ENCODE measurements at places on chromosomes 12 and 14. TPM values are rescaled to one million over a fixed set of nuclear protein-coding genes. Genes with fewer than 3 reads are reported as not detected.

Gene WNT1
- not detected for total RNA-seq

Gene RERG
- not detected for total RNA-seq

Gene C1S
- total RNA-seq, result 0.47 TPM

Gene PTHLH
- not detected for total RNA-seq

Gene GRIP1
- total RNA-seq, result 3.4 TPM

Gene MPHOSPH9
- 84.0 TPM for total RNA-seq

Gene KLRF1
- total RNA-seq, result not detected

Gene SERPINA5
- total RNA-seq, result not detected

- DNase-seq, result no peak
Observed at GRCh38 chr12:90181216-90181615, 472.6 kb upstream of the ATP2B1 start.

DNA sequence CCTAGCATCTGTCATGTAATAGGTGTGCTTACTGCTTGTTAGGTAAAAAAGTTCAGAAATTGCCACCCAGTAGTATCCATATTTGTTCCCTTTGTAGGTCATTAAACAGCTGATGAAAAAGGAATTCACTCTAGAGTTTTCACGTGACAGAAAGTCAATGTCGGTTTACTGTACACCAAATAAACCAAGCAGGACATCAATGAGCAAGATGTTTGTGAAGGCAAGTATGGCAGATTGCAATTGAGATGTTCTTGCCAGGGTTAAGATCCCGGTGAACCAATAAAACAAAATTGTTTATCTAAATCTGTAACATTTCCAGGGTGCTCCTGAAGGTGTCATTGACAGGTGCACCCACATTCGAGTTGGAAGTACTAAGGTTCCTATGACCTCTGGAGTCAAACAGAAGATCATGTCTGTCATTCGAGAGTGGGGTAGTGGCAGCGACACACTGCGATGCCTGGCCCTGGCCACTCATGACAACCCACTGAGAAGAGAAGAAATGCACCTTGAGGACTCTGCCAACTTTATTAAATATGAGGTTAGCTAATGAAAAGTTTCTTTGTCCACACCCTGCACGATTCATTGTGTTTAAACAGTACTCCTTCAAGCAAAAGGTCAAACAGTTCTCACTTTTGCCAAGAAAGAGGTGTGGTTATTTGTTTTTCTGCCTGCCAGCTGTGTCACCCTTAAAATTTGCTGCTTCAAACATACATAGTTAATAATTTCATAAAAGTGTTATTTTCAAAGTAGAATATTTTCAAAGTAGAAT is 58.3 kb downstream of the ATP2A2 start:
- no peak for DNase-seq

DNA sequence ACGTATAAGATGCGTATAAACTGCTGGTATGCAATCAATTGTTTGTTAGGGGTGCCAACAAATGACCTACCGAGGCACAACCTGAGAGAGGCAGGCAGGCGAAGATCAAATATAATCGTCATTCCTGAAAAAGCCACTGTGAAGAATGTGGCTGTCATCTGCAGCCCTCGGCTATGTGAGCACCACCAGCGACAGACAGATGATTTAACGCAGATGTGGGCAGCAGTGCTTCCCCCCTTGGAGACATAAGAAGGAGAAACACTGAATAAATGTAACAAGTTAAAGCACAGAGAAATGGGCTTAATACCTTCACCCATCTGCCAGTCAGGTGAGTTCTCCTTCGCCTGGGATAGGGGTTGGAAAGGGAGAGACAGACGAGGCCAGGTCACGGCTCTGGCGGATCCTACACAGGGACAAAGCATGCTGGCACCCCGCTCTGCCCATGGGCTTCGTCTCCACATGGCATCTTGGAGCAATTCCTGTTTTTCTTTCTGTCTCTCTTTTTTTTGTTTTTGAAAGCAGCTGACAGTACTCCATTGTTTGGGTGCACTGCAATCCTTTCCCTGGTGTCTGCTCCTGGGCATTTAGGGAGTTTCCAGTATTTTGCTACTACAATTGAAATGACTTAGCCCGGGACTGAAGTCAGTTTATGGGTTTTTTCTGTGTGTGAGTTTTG is 28.1 kb downstream of the TNFAIP2 start:
- DNase-seq, result no peak

DNA sequence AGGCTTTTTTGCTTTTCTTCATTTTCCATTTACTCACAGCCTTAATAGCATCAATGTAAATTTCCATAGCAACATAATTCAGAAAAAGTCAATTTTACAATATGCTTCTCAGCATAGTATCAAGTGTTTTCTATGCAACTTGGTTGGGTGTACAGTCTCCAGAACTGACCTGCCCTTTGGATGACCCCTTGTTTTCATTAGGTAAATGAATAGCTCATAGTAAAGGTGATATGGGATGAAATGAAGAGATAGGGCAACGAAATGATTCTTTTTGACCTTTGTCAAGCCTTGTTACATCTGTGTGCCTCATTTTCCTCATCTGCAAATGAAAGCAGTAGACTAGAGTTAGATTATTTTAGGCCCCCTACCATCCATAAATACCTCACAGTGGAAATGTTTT is 1081.0 kb downstream of the TMTC2 start:
- DNase-seq, result no peak

DNA sequence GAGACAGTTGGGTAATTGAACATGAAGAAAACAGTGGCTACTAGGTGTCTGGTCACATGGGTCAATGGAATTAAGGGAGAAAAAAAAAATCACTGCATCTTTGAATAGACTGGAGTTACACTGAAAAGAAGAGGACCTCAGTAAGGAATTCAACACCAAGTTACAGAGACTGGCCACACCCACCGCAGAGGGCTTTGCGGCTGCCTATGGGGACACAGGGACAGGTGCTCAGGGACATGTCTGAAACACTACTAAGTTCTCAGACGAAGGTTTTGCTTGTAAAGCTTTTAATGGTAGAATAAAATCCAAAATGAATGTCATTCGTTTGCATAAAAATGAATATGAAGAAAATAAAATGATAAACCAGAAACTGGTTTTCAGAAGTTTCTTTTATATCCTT is 93.8 kb downstream of the STXBP6 start:
- DNase-seq, result no peak

- no peak for DNase-seq
Observed at GRCh38 chr12:100326208-100326607, 30.7 kb upstream of the SLC17A8 start.

GRCh38 chr12:96420277-96420835 is 20.1 kb upstream of the CDK17 start:
- no peak for DNase-seq

- DNase-seq, result no peak
Observed at GRCh38 chr12:112837629-112838197, 46.2 kb downstream of the RPH3A start.

DNA sequence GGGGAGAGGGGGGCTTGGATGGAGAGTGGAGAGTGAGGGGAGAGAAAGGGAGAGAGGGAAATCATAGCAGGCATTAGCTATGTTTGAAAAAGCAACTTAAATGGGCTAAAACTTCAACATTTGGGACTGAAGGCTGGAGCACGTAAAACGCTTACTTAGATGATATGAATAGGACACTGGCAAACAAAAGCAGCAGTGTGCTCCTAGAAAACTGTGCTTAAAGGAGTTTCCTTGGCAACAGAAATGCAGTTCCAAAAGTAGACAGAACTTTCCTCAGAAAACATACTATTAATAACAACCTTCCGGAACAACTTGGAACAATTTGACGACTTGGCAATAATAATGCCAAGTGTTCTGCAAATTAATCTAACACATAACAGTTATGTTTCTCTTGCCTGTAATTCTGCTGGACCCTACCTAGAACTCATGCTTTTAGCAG is 235.5 kb upstream of the NPAS3 start:
- no peak for DNase-seq

- DNase-seq, result no peak
Observed at GRCh38 chr12:68482660-68483059, 128.0 kb upstream of the RAP1B start.

DNA sequence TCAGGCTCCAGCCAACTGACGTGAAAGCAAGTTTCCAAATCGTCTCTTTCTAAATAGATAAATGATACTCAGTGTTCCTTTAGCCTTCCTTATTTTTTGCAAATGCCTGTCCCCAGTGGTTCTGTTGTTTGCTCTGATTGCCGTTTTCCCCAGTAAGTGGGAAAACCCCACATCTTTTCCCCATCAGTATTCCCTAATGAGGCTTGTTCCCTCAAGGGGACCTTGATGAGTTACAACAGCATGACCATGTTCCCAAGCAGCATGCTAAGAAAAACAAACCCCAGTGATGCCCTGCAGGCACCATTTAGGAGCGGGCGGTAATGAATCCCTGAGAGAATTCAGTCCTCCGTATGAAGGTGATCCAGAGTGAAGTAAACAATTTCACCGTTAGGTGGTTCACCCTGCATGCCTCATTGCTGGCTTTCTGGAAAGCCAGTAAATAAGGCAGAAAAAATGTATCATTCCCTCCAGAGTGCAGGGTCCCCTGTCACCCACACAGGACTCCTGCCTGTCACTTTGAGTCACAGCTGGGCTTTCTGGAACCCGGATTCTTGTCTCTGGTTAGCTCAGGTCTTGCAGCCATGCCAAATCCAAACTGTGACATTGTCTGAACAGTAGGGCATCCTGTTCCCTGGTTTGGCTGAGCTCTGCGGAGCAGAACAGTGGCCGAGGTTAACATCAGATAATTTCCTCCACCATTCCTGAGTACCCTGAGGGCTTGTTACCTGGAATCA is 222.6 kb downstream of the RGS6 start:
- DNase-seq, result no peak

DNA sequence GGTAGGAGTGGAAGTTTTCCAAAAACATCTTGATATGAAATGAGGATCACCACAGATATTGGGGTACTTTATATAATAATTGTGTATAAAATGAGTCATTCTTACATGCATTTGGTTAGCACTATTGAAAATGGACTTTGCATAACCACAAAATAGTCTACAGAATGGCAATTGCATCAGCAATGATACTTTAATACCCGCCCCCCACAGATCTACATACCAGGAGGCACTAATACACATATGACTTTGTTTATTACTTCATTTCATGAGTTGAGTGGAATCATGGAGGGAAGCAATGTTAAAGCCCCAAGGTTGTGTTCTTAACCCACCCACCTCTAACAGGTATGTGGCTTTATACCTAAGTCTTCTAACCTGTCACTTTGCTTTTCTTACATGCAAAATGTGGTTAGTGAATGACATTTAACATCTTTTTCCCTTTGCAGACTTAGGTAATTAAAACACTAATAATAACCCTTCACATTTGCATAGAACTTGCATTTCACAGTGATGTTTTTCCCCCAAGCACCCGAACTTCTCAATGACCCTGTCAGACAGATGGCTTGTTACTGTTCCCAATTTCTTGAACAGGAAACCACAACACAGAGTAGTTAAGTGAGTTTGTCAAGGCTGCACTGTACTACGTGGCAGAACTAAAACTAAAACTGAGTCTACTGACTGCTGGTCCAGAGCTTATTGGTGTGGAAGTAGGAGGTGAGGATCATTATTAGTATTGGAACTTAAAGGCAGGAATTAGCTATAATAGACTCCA is 101.9 kb downstream of the NPAS3 start:
- no peak for DNase-seq

DNA sequence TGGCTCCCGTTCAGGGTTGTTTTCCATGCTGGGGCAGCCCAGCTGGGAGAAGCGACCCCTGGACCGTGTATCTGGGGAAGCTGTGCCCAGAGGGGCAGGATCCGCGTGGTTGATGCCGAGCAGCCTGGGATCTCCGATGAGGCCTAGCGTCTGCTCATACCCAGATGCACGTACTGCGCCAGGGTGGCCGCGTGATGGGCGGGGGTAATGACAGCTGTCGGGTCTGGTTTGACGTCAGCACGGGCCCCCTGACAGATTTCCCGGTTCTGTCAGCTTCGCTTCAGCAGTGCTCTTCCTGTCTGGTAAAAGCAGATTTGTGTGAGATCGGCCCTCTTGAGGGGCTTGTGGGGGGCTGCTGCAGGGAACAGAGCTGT is 147.3 kb downstream of the TSPAN9 start:
- DNase-seq, result no peak

DNA sequence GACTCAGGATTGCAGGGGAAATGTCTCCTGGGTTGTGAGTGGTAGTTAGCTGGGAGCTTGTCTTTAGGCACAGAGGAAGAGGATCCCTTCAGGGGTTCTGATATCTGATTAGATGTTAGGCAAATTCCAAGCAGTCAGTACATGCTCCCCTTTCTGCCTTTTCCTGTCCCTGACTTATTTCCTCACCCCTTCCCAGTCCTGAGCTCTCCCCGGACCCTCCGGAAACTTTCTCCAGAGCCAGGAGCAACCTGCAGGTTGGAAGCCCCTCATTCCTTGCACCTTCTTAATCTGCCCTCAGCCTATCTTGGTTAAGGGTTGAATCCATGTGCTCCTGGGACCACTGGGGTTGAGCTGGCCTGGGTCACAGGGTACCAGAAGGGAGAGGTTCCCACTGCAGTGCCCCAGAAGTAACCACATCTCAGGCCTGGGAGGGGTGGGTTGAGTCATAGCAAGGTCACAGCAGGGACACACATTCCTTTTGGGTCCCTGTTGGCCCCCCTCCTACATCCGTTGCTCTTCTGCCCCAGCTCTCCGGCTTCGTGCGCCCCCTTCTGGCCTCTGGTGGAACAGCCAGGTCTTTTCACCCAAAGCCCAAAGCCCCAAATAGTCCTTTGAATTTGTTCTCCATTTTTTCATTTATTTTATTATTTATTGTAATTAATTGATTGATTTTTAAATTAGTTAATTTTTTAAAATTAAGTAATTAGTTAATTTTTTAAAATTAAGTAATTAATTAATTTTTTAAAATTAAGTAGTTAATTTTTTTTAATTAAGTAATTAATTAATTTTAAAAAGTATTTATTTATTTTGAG is 1.8 kb downstream of the IGFBP6 start:
- DNase-seq, result peak; percentile 86

GRCh38 chr14:89629383-89629782 is 212.3 kb upstream of the FOXN3 start:
- DNase-seq, result no peak

DNA sequence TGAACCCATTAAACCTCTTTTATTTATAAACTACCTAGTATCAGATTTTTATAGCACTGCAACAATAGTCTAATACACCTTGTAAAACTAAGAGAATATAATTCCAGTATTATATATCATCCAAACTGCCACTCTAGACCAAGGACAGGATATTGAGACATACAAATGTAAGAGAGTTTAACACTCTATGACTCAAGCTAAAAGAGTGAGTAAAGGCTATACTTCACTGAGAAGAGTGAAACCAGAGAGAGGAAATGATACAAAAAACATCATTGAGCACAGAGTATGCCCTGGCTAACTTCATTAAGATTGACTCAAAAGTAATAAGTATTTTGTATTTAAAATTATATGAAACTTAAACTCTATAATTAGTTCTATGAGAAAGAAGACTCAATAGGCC is 1951.9 kb upstream of the SEL1L start:
- DNase-seq, result no peak
